GM18507 (cell line): ENCODE measurements at places on chromosomes 1 and 21.

GRCh38 chr1:227726924-227727599, 8.0 kb downstream of the JMJD4 start:
- DNase-seq, result no peak

DNA sequence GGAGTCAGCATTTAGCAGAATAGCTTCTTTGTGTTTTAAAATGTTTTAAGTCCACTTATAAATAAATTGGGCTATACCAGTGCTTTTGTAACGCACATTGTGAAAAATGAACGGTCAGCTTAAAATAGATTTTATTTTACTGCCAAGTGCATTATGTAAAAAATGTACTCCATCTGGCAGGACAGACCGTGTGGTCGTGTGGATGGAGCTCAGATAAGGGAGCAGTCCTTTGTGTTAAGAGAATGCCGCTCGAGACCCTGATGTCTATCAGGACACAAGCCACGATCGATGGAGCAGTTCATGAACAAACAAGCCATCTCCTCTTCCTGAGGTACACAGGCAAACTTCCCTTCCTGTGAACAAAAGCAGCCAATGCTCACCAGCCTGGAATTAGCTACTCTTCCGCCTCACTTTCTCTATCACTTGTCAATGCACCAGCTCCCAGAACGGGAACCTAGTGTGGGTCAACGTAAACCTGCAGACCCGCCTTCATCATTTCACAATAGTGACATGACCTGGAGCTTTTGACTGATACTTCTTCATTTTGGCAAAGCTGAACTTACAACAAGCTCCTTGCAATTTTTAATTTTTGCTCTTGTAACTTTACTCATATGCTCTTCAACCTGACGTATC, 243.5 kb downstream of the TGFB2 start:
- no peak for DNase-seq

DNA sequence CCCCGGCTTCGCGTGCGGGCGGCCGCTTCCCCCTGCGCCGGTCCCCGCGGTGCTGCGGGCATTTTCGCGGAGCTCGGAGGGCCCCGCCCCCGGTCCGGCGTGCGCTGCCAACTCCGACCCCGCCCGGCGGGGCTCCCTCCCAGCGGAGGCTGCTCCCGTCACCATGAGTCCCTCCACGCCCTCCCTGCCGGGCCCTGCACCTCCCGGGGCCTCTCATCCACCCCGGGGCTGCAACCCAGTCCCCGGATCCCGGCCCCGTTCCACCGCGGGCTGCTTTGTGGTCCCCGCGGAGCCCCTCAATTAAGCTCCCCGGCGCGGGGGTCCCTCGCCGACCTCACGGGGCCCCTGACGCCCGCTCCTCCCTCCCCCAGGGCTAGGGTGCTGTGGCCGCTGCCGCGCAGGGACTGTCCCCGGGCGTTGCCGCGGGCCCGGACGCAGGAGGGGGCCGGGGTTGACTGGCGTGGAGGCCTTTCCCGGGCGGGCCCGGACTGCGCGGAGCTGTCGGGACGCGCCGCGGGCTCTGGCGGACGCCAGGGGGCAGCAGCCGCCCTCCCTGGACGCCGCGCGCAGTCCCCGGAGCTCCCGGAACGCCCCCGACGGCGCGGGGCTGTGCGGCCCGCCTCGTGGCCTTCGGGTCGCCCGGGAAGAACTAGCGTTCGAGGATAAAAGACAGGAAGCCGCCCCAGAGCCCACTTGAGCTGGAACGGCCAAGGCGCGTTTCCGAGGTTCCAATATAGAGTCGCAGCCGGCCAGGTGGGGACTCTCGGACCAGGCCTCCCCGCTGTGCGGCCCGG, 159.2 kb downstream of the RUNX1 start:
- DNase-seq, result no peak

DNA sequence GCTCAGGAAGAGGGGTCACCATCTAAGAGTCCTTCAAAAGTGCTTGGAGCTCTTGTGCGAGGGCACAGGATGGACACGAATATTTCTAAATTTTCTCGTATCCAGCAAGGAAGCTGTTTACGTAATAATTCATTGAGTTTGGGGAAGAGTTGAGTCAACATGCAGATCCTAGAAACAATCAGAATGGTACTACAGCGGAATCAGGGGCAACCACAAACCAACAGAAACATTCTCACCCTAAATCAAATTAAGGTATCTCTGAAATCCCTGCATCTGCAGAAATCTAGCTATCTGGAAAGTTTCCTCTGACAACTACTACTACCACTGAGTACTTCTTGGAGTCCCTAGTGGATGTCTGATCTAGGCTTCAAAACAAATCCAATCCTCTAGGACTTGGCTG, 352.4 kb downstream of the LTN1 start:
- no peak for DNase-seq

- DNase-seq, result no peak
These were observed 1895.1 kb downstream of the MRPL39 start for GRCh38 chr21:23712166-23712565.

- DNase-seq, result no peak
These were observed 6.9 kb upstream of the NOS1AP start for GRCh38 chr1:162062542-162063015.

DNA sequence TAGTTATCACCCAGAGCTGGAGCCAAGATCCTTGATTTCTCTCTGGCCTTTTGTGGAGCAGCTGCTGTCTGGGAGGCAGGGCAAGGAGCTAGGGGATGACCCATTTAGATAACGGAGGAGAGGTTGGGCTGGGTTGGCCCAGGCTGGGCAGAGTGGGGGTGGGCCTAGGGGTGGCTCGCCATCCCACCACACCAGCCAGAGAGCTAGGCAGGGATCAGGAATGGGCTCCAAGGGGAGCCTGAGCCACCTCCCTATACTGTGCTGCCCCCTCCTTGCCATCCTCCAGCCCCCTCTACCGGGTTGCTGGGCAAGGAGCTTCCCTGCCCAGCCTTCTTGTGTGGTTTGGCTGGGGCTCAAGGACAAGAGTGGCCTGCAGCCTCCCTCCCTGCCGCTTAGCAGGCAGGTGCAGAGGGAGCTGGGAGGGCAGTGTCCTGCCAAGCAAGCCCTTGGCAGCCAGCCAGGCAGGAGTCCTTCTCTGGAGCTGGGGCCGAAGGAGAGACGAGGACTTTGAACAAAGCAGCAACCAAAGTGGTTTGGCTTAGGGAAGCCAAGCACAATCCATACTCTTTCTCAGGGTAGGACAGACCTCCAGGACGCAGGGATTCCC, 4.1 kb downstream of the NUAK2 start:
- DNase-seq, result no peak

DNA sequence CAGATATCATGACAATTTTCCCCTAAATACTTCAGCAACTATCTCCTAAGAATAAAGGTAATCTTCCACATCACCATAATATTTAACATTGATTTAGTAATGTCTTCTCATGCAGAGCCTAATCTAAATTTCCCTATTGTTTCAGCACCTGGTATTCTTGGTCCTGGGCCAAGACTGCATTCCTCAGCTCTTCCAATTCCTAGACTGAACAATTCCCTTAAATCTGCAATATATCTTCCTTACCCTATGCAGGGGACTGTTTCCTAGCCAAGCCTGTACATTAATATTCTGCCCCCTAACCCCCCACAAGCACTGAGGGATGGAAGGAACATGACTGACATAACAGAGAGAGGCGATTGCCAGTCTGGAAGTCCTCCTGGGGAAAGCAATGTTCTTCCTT, 28.7 kb upstream of the DISP1 start:
- DNase-seq, result no peak

DNA sequence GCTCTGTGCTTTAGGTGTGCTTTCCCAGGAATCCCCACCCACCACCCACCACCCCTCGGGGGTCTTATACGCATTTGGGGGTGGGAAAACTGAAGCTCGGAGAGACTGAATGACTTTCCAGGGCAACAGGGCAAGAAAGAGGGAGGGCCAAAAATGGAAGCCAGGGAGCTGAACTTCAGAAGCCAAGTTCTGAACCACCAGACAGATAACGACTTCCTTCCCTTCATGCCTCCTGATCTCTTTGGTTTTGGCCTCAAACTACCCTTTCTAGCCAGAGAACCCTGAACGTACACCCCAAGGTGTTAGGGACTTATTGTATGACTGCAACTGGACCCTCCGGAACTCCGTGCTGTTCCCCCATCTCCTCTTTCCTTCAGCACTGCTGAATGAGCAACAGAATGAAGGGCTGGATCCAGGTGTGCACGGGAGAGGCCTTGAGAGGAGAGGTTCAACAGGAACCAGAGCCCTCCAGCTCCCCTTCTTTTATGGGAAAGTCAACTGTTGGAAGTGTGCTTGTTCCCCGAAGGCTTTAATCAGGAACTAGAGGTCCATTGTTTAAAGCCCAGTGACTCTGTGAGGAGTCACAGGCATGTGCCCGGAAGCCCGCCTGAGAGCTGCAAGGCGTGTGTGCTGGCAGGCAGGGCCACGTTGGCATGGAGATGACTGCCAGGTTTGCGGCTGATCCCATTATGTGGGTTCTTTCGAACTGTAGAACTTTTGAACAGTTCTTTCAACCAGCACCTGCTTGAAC, 3.1 kb downstream of the BACE2 start:
- DNase-seq, result no peak
